ENCODE measurements at places on chromosomes 3 and 15.

DNA sequence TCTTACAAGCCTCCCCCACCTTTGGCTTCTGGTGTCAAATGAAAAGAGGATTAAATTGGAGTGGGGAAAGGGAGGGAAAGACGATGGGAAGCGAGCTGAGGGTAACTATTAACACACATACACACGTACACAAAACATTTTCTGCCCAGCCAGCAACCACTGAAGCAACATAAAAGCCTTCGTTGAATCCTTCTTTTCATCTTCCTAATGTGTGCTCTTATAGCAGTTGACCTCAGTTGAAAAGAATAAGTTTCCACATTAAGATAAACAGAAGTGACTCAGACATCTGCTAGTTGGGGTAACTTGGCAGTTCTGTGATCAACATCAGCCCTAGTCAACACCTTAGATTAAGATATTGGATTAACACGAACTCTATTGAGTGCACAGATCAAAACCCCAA is 558.5 kb downstream of the MECOM start:
- no peak for DNase-seq

DNA sequence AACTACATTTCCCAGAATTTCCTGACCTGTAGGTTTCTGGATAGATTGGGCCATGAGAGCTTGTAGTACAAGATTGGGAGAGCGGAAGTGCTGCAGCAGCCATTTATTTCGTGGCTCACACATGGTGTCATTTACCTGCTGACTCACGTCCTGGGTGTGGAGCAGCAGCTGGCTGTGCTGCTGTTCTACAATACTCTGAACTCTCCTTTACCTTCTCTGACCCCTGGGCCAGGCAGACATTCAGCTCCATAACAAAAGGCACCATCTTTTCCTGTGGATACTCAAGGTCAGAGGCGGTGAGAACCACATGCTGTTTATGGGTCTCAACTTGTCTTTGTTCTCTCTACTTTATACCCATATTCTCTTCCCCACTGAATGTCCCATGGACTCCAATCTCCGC is 490.2 kb downstream of the IGSF11 start:
- DNase-seq: no peak

DNA sequence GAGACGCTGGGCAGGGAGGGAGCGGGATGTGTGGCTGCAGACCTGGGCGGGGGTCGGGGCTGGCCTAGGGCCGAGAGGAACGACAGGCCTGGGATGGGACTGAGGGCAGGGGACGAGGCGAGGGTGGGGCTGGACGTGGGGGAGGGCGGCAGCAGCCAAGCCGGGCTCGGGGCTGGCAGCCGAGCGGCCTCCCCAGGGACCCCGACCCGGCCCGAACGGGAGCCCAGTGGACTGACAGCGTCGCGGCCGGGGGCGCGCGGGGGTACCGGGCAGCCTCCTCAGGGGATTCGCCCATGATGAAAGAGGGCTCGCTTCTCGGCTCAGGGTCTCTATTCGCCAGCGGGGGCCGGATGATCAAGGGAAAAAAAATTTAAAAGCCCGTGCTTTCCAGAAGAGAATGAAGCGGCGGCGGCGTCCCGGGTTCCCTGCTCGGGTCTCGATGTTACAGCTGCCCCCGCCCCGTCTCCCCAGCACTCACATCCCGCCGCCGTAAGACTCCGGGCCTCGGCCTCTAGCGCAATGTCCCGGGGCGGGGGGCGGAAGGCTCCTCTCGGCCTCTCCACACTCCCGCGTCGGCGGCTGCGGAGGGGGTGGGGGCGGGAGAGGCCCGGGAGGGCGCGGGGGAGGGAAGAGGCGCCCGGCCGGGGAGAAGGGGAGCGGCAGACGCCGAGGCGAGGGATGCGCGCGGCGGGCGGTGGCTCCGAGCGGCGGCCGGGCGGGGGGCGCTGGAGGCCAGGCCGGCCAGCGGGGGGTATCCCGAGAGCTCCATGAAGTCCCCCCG is 4.3 kb downstream of the PTH1R start:
- no peak for DNase-seq

GRCh38 chr15:74657846-74658245 is 38.0 kb downstream of the EDC3 start:
- no peak for DNase-seq

DNA sequence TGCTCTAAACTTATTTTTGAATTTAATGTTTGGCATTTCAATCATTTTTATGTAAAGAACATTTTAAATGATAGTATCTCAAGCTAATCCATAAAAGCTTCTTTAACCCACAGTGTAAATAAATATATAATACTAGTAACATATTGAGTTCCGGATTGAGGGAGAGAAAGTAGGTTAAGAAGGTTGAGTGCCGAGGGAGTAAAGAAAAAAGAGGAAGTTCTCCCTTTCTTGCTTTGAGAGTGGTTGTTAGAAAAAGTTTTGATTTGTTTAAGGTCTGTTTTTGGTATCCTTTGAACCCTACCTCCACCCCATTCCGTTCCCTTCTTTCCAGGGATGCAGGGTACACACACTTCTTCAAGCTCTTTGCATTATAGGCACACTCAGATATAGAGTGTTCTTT is 130.8 kb downstream of the VPS8 start:
- DNase-seq: no peak

DNA sequence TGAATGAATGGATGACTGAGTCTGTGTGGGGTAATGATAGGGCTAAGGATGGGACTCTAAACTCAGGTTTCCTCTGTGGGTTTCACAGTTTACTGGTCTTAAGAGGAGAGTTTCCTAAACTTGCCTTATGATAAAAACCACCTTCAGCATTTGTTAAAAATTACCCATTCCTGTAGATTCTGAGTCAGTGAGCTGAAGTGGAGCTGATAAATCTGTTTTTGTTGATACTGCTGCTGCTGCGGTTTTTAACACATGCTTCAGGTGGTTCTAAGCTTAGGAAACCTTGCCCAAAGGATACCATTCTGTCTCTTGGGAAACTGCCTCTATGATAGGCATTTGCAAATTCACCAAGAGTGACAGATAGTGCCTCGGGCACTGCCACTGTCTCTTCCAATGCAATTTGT is 52.6 kb downstream of the MECOM start:
- no peak for DNase-seq

DNA sequence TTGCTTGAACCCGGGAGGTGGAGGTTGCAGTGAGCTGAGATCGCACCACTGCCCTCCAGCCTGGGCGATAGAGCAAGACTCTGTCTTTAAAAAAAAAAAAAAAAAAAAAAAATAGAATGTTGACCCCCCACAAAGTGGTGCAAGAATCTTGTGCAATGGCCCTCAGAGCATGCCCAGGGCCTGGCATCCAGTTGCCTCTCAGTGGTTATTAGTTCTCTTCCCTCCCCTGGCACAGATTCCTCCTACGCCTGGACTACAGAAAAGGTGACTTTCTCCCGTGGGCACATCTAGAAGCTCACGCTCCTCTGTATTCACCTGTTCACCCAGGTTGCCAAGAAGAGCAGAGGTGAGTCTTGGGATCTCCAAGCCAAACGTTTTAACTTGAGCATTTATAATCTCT is 36.7 kb downstream of the ACSBG1 start:
- DNase-seq: no peak

DNA sequence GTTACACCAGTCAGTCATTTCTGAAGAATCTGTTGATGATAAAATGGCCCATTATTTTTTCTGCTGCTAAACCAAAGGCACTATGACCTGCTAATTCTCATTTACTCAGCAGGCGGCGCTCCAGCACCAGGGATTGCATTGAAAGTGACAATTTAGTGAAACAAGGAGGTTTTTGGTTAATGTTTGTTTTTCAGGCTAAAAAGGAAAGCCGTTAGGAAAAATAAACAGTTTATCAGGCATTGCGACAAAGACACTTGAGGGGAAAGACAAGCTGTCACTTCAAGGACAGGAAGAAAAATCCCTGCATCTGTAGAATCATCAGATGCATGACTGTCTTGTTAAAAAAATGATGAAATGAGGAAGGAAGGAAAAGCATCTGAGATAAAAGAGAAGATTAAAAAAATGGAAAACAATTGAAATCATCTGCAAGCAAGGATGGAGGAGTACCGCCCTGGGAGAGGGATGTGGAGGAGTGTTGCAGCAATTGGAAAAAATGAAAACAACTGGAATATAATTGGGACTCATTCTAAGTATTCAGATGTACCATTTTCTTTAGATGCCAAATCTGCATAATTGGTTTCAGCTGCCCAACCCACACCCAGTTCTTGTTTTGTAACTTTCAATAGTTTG is 54.0 kb downstream of the NR1D2 start:
- peak; percentile 63 for DNase-seq

GRCh38 chr3:111729087-111729846 is 129.8 kb upstream of the PHLDB2 start:
- peak; percentile 86 for DNase-seq

GRCh38 chr3:65568497-65568896 is 470.2 kb downstream of the MAGI1 start:
- DNase-seq: no peak

GRCh38 chr3:4864503-4864902 is 114.7 kb upstream of the BHLHE40 start:
- peak; percentile 49 for DNase-seq
